Caco-2 (cell line): ENCODE measurements at places on chromosomes 3 and 15. TPM values are rescaled to one million over a fixed set of nuclear protein-coding genes. Genes with fewer than 3 reads are reported as not detected.

- DNase-seq: no peak
- no peaks in the 10 kb centered on the region for H3K36me3 ChIP-seq
- H3K4me3 ChIP-seq: no peak overlapping the region
- no peak overlapping the region for H3K27ac ChIP-seq
These were observed 62.1 kb downstream of the HOMER2 start for GRCh38 chr15:82890338-82890994.

DNA sequence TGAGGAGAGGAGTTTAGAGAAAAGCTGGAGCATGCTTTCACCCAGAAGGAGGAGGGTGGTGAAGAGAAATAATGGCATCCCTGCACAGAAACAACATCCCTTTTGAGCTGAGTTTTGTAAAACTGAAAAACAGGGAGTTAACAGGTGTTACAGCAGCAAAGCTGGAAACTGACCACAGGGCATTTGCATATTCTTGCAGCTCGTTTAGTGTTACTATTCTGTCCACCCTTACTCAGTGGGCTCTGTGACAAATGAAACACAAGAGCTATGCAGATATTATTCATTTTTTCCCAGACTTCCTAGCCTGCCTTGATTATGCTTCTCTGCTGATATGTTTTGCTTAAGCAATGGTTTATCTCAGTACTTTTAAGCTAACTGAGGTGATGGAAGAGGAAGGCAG is 272.0 kb downstream of the NEK10 start:
- H3K27me3 ChIP-seq: no peaks in the 10 kb centered on the region
- no peaks in the 10 kb centered on the region for H3K36me3 ChIP-seq
- H3K27ac ChIP-seq: no peak overlapping the region
- no peak overlapping the region for H3K4me3 ChIP-seq
- DNase-seq: no peak

The PLCH1 gene
- total RNA-seq: 2.8 and 3.1 TPM in 2 replicates

The THBS1 gene
- 288 and 342 TPM in 2 replicates for total RNA-seq

The CFAP161 gene
- not detected in 2 replicates for total RNA-seq

DNA sequence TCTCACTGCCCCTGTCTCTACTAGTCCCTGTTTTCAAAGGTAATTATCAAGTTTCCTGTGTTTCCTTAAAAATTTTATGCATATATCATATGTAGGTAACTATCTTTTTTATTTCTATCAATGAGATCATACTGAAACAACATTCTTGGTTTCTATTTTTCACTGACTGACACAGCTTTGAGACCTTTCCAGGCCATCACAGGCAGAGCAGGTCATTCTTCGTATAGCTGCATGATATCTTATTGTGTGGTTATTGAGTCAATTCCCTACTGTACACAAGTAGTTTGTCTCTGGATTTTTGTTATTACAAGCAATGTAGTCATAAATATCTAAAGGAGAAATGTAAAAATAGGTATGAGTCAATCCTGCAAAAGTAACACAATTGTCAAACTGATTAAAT is 169.6 kb downstream of the CFAP20DC start:
- no peaks in the 10 kb centered on the region for H3K27me3 ChIP-seq
- no peak overlapping the region for H3K27ac ChIP-seq
- H3K36me3 ChIP-seq: no peaks in the 10 kb centered on the region
- DNase-seq: no peak

- DNase-seq: no peak
- H3K4me3 ChIP-seq: no peak overlapping the region
- H3K36me3 ChIP-seq: no peaks in the 10 kb centered on the region
- no peaks in the 10 kb centered on the region for H3K4me1 ChIP-seq
- H3K27ac ChIP-seq: peak overlapping the region; percentile 11
These were observed 19.2 kb downstream of the EID1 start for GRCh38 chr15:48896869-48897814.

DNA sequence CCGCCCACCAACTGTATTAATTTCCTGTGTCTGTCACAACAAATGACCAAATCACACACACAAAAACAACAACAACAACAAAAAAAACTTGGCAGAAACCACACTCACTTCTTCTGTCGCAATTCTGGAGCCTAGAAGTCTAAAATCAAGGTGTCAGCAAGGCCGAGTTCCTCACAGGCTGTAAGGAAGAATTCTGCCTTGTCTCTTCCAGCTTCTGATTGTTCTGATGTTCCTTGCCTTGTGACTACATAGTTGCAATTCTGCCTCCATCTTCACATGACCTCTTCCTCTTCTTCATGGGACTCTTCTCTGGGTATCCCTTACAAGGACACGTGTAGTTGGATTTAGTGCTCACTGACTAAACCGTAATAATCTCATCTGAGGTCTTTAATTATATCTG is 61.4 kb downstream of the IL12A start:
- H3K4me1 ChIP-seq: no peaks in the 10 kb centered on the region
- no peak for DNase-seq
- H3K27ac ChIP-seq: no peak overlapping the region
- no peaks in the 10 kb centered on the region for H3K27me3 ChIP-seq
- H3K36me3 ChIP-seq: no peaks in the 10 kb centered on the region

DNA sequence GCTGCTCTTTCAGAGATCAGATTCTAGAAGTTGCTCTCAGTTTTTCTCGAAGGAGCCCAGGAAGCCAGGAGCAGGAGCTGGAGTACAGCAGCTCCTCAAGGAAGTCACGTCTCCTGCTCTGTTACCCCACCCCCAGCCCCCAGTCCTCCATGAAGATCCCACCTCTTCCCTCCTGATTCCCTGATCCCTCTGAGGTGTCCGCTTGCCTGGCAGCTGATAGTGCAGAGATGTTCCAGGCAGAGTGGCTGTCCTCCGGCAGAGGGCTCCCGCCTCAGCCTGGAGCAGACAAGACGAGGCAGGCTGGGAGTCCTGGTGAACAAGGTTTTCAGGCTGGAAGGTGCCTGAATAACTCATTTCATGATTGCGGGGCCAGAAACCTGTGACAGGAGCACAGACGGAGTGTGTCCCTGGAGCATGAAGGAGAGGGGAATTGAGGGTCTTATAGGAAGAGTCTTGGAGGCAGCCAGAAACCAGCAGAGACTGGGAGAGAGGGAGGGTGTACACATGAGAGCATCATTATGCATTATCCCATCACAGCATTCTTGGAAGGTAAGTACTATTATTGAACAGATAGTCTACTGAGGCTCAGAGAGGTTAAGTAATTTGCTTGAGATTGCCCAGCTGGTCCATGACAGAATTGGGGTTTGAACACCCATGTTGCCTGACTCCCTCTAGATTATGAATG is 1.2 kb downstream of the HRH1 start:
- peaks cover 4% of the 10 kb centered on the region; the same call in 1 of the 2 replicates for H3K27me3 ChIP-seq
- H3K4me1 ChIP-seq: no peaks in the 10 kb centered on the region
- H3K27ac ChIP-seq: no peak overlapping the region
- H3K4me3 ChIP-seq: no peak overlapping the region
- no peaks in the 10 kb centered on the region for H3K36me3 ChIP-seq

- H3K4me1 ChIP-seq: peaks cover 12% of the 10 kb centered on the region
- DNase-seq: no peak
- H3K4me3 ChIP-seq: no peak overlapping the region
These were observed 1.1 kb upstream of the IMPDH2 start for GRCh38 chr3:49030321-49030720.

The TRPM1 gene
- not detected in 2 replicates for total RNA-seq

GRCh38 chr3:153768561-153769469 is 352.4 kb upstream of the ARHGEF26 start:
- no peak overlapping the region for H3K4me3 ChIP-seq
- H3K27ac ChIP-seq: no peak overlapping the region
- no peaks in the 10 kb centered on the region for H3K27me3 ChIP-seq
- H3K4me1 ChIP-seq: no peaks in the 10 kb centered on the region

The BCHE gene
- total RNA-seq: not detected in 2 replicates

The CEP97 gene
- total RNA-seq: 4.3 and 4.5 TPM in 2 replicates

DNA sequence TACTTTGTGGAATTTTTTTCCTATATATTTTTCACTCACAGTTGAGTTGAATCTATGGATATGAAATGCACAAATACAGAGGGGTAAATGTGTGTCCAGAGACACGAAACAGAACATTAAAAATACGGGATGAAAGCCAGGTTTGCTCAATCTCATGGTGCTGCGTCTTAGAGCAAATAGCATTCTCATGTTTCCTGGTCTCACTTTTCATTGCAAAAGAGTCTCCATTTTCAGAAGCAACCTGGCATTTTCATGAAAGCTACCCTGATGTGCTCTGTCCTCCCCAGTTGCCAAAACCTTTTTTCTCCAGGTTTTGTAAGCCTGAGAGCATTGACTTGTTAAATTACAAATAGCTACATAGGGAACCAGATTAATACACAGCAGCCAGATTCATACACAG is 49.5 kb upstream of the MBNL1 start:
- no peaks in the 10 kb centered on the region for H3K36me3 ChIP-seq
- H3K4me1 ChIP-seq: no peaks in the 10 kb centered on the region
- no peak overlapping the region for H3K27ac ChIP-seq
- DNase-seq: no peak
- H3K4me3 ChIP-seq: no peak overlapping the region

The RASL12 gene
- total RNA-seq: 6.0 and 6.4 TPM in 2 replicates

The GPR15 gene
- not detected in 2 replicates for total RNA-seq

The ALDH1A3 gene
- total RNA-seq: 3.9 and 6.6 TPM in 2 replicates

- H3K4me1 ChIP-seq: peaks cover 25% of the 10 kb centered on the region
- no peaks in the 10 kb centered on the region for H3K27me3 ChIP-seq
- no peak overlapping the region for H3K27ac ChIP-seq
- H3K36me3 ChIP-seq: no peaks in the 10 kb centered on the region
These were observed 189.0 kb downstream of the DIPK2A start for GRCh38 chr3:144160627-144161026.

The PRR23E gene
- total RNA-seq: not detected in 2 replicates

DNA sequence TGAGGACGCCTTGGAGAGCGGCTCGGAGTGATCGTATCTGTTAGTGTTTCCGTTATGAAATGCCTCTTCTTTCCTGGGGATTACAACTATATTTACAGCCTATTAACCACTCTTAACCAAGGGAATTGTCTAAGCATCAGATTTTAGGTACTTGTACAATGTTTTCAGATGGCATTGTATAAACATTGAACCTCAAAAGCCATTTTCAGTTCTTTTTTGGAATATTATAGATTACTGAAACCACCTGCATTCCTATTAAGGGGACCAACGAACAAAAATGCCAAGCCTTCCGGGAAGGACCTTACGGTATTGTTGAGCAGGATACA is 1.1 kb downstream of the NEO1 start:
- H3K4me3 ChIP-seq: peak overlapping the region; percentile 48
- peak overlapping the region; percentile 15 for H3K27ac ChIP-seq
- DNase-seq: no peak

The RGMA gene
- 4.4 and 4.5 TPM in 2 replicates for total RNA-seq

DNA sequence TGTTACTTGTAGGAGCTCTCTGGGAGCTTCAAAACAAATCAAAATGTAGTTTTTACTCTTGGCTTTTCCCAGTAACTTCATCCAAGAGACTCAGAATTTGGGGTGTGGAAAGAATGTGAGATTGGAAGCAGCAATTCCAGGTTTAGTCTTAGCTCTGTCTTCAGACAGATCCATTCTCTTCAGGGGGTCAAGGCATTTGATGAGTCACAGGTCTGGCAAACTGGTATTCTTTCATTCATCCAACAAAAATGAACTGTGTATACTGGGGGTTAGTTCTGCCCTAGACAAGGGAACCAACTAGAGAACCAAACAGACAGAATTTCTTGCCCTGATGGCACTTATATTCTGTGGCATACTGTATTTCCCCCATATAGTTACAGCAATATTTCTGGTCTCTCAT is 36.3 kb upstream of the CADPS start:
- H3K36me3 ChIP-seq: no peaks in the 10 kb centered on the region
- no peaks in the 10 kb centered on the region for H3K27me3 ChIP-seq
- DNase-seq: no peak

- no peak overlapping the region for H3K4me3 ChIP-seq
- no peaks in the 10 kb centered on the region for H3K27me3 ChIP-seq
- H3K36me3 ChIP-seq: no peaks in the 10 kb centered on the region; the same call in 1 of the 2 replicates
- DNase-seq: no peak
These were observed 11.5 kb downstream of the UBP1 start for GRCh38 chr3:33428734-33429133.

DNA sequence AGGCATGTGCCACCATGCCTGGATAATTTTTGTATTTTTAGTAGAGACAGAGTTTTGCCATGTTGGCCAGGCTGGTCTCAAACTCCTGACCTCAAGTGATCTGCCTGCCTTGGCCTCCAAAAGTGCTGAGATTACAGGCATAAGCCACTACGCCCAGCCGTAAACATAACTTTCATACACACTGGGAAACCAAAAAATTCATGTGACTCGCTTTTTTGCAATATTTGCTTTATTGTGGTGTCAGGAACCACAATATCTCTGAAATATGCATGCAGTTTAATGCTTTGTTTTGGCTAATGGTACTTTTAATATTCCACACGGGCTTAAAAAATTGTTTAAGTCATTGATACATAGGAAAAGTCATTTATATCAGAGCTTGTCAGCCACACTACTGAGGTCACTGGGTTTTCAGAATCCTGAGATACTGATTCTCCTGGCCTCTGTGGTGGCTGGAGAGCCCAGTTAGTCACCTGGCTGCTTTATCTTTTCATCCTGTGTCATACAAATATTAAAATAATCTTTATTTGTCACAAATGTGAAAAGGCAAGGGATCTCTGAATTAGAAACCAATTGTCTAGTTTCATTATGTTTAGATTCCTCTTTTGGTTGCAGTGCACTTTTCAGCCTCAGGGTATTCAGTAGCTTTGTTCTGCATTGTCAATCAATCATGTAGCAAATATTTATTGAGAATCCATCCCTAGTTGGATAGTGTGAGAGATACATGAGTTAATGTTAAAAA is 10.0 kb downstream of the TMEM62 start:
- H3K4me1 ChIP-seq: peaks cover 7% of the 10 kb centered on the region; the same call in 1 of the 2 replicates
- no peak overlapping the region for H3K4me3 ChIP-seq
- no peak for DNase-seq
- H3K27ac ChIP-seq: no peak overlapping the region
- H3K36me3 ChIP-seq: 0 out of 2 replicates have a peak, but pooled peaks cover 1% of the 10 kb centered on the region

The ZNF860 gene
- total RNA-seq: 4.7 and 5.9 TPM in 2 replicates

DNA sequence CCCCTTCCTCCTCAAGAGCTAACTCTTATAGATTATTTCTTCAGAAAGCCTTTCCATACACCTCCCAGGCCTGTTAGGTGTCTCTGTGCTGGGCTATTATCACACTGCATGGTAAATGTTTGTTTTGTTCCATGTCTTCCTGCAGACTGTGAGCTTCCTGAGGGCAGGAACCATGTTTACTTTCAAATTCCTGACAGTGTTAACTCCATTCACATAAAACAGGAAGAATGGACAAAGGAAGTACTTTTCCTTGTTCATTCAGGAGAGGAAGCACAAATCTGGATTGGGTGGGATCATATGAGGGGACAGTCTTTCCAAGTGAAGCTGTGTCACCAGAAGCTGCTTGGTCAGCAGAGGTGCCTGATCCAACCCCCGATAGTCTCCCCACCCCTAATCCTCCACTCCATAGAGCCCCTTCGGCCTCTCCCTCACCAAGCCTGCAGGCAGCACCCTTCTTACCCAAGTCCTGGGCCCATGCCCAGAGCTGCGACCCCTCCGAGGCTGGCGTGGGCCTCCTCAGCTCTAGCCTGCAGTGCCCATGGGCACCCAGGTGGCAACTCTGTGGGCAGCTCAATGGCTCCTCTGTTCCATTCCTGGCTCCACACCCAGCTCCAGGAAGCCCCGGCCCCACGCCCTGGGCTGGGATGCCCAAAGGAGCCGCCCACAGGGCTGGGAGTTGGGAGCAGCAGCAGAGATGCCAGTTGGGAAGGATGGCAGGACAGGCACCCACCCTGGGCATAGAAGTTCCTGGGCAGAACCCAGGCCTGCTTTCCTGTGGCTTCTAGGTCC is 6.9 kb downstream of the SHF start:
- H3K4me1 ChIP-seq: no peaks in the 10 kb centered on the region
- H3K27ac ChIP-seq: no peak overlapping the region
- H3K36me3 ChIP-seq: 0 out of 2 replicates have a peak, but pooled peaks cover 1% of the 10 kb centered on the region
- no peak for DNase-seq
- no peaks in the 10 kb centered on the region for H3K27me3 ChIP-seq
- no peak overlapping the region for H3K4me3 ChIP-seq
